Endodermal cell (in vitro differentiated cells): ENCODE measurements at places on chromosomes 16 and 17. TPM values are rescaled to one million over a fixed set of nuclear protein-coding genes. Genes with fewer than 3 reads are reported as not detected.

The ABCA10 gene
- total RNA-seq, result not detected in 2 replicates

GRCh38 chr17:47632991-47633390 is 16.7 kb upstream of the KPNB1 start:
- DNase-seq, result no peak

- DNase-seq, result peak; percentile 83
Measured at GRCh38 chr16:58299757-58300349, 5.0 kb upstream of the PRSS54 start.

GRCh38 chr17:46179375-46179999 is 13.7 kb downstream of the KANSL1 start:
- DNase-seq, result no peak

The CD7 gene
- total RNA-seq, result 0.55 and 0.75 TPM in 2 replicates

GRCh38 chr16:72469932-72470331 is 298.0 kb upstream of the PMFBP1 start:
- DNase-seq, result no peak

DNA sequence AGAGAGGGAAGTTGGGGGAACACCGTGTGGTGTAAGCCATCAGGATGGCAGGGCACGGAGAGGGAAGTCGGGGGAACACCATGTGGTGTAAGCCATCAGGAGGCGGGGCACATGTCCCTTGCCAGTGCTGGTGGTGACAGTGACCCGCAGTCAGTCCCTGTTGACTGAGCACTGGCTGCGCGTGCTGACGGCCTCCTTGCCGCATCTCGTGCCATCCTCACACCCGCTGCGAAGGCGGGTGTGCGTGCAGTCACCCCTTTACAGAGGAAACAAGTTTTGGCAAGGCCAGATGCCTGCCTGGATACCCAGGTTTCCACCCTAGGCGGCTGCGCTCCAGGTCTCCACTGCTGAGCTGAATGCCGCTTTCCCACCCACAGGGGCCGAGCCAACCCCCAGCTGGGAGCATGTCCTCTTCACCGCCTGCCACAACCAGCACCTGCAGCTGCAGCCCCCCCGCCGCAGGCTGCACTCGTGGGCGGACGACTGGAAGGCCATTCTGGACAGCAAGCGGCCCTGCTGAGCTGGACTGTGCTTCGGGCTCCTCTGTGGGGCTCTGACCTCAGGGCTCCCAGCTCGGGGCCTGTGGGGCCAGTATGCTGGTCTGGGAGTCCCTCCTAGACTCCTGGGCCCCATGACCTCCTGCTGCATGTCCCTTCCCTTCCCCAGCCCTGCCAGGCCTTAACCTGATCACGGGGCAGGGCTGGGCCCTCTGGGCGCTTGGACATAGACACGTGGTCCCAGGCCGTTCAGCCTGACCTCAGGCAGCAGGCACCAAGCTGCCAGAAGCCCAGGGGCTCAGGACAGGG is 43.5 kb downstream of the NT5M start:
- DNase-seq, result peak; percentile 47

GRCh38 chr16:68069511-68070248 is 15.5 kb upstream of the NFATC3 start:
- DNase-seq, result no peak

- peak; percentile 44 for DNase-seq
Measured at GRCh38 chr16:57540906-57541753, 1.3 kb upstream of the ADGRG5 start.

The MSL1 gene
- 79.6 and 95.4 TPM in 2 replicates for total RNA-seq

The TBC1D3C gene
- total RNA-seq, result 1.3 TPM in 1 of 3 replicates, not detected in the others

- DNase-seq, result no peak
Measured at GRCh38 chr17:82692268-82692667, 6.2 kb downstream of the RAB40B start.

- DNase-seq, result peak; percentile 90
Measured at GRCh38 chr17:20095336-20096080, 86.3 kb downstream of the SPECC1 start.

- DNase-seq, result no peak
Measured at GRCh38 chr16:85928401-85928820, 29.4 kb downstream of the IRF8 start.

DNA sequence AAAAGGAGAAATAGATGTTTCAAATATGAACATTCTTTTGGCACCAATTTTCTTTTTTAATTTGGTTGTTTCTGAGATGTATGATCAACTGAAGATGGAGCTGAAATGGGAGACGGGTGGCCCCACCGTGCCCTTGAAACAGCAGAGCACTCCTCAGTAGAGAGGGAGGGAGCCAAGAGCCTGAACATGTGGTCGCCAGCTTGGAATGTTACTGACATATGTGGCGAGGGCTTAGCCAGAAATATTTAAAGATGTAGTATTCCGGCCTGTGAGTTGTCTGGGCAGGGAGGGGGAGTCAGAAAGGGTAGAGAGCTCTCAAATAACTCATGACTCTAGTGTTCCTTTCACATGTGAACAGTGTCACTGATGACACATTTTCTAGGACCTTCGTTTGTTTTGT is 13.3 kb upstream of the MRC2 start:
- DNase-seq, result no peak

DNA sequence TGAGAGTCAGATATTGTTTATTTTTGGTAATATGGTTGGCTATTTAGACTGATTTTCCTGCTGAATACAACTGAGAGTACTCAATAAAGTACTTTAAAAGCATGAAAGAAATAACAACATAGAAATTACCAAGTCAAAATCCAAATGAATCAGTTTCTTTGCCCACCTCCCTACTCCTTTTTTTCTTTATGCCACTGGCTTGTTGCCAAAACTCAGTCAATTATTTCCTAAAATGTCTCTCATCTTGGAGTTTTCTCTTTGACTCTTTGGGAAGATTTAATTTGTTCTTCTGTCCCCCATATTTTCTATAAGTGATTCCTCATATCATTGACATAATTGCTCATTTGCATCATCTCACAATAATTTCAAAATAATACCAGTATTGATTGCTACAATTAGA is 2.6 kb upstream of the OMG start:
- no peak for DNase-seq

- no peak for DNase-seq
Measured at GRCh38 chr16:68332411-68333121, 21.7 kb downstream of the PRMT7 start.

The CHAD gene
- total RNA-seq, result not detected in 3 replicates

- no peak for DNase-seq
Measured at GRCh38 chr17:10149573-10150399, 48.6 kb downstream of the GAS7 start.

- peak; percentile 92 for DNase-seq
Measured at GRCh38 chr16:53546988-53547391, 44.0 kb upstream of the AKTIP start.

- DNase-seq, result peak; percentile 77
Measured at GRCh38 chr17:78258323-78259191, 27.1 kb downstream of the TMEM235 start.

GRCh38 chr17:67270416-67270815 is 25.4 kb upstream of the HELZ start:
- DNase-seq, result no peak

DNA sequence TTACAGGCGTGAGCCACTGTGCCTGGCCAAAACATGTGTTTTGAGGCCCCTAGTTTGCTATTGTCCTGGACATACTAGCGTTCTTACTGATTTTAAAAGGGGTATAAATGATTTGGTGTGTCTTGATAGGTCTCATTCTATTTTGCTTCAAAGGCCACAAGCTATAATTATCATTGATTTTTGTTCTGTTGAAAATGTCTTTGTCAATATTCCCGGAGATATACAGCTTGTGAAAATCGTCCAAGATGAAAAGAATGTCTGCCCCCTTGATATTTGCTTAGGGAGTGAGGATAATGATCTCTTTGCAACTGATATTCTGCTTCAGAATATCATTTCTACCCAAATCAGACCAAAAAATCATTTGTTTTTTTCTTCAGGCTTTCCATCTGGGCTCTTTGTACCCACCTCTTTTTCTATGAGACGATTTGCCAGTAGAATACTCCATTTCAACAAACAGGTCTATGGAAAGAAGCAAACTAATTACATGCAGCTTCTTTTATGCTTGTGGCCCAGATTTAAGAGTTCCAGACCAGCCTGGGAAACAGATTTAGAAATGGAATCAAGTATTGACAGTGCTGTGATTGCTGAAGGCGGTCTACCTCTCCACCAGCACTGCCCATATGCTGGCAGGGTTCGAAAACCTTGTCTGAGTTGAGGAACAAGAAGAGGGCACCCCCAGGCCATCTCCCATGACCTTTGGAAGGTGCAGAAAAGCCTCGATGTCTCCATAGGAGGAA is 14.1 kb upstream of the ST6GALNAC1 start:
- DNase-seq, result no peak

The GGT6 gene
- total RNA-seq, result not detected in 2 replicates

DNA sequence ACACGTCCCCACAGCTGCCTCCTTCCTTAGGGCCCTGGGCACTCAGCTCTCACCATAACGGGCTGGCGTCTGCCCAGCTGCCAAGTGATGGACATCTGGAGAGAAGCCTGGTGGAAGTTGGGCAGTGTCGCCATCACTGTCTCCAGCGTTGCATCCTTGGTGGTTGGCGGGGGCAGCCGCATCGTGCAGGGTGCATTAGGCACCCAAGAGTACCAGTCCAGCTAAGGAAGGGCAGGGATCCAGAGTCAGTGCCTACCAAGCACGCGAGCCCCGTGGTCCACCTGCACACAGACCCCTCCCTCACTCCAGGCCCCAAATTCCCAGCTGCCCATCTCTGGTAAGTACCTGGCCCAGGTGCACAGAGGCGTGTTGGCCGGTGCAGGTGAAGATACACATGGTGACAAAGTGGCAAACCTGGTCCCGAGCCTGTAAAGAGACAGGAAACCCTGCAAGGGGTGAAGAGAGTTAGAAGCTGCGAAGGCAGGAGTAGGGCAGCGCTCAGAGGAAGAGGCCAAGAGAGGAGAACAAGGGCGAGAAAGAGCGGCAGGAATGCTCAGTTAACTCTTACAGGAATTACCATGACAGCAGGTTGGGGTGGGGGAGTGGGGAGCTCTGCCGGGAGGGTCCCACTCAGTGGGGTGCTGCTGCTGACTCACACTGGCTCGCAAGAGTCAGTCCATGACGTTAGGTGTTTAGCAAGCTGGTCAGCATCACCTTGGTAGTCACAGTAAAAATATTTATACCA is 9.5 kb downstream of the ALOX15 start:
- DNase-seq, result peak; percentile 89

GRCh38 chr17:32298298-32298697 is 32.7 kb downstream of the RHBDL3 start:
- DNase-seq, result peak; percentile 68

DNA sequence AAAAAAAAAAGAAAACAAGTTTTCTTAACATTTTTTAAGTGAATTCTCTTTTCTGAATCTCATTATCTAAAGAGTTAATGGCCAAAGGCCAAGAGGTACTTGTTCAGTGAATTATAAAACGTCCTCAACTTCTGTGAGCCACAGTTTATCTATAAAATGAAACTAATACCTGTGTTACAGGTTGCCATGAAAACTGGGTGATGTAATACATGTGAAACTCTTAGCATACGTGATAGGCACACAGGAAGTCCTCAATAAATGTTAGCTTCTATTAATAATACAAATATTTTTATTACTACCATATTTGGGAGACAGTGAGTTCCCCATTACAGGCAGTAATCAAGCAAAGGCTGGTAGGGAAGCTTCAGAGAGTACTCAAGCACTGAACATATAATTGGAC is 13.5 kb upstream of the INPP5K start:
- no peak for DNase-seq

The C17orf107 gene
- total RNA-seq, result 0.77 to 1.4 TPM (median 0.82 TPM) in 3 replicates

The FKBP10 gene
- total RNA-seq, result 151 and 179 TPM in 2 replicates

DNA sequence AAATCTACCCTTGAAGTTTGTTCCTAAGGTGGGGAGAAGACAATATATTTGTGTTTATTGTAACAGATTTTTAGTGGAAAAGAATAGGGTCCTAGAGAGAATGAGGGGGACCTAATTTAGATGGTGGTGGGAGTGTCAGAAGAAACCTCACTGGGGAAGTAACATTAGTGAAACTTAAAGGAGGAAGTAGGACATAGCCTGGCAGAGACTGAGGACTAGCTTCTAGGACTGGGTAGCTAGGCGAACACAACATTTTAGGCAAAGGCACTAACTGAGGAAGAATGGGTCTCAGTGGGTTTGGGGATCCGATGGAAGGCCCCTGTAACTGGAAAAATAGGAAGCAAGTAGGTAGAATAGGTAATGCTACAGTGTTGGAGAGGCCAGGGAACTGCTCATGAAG is 4.2 kb upstream of the ARL2BP start:
- no peak for DNase-seq

DNA sequence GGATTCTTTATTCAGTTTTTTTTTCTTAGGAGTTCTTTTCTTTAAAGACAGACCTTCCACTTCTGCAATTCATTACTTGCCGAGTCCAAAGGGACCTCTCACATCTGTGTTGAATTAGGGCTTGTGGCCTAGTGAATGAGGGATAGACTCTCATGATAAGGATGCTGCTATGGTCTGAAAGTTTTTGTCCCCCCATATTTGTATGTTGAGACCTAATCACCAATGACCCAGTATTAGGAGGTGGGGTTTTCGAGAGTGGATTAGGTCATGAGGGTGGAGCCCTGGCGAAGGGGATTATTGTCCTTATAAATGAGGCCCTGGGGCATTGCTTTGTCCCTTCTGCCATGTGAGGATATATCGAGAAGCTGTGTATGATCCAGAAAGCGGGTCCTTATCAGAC is 9.5 kb downstream of the KRT12 start:
- DNase-seq, result no peak

DNA sequence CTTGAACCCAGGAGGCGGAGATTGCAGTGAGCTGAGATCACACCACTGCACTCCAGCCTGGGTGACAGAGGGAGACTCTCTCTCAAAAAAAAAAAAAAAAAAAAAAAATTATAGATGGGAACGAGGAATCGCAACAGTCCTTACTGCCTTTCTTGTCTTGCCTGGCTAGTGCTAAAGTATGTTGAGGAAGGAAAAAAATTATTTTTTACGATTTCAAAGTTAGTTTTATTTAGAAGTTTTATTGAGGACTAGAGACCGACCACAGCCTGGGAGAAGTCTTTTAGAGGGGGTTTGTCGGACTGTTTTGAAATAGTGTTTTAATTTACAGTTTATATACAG is 15.8 kb upstream of the DNAH17 start:
- DNase-seq, result no peak

The CALB2 gene
- total RNA-seq, result 0.20 TPM in 1 of 2 replicates, not detected in the other

The LONP2 gene
- 33.6 and 34.1 TPM in 2 replicates for total RNA-seq

DNA sequence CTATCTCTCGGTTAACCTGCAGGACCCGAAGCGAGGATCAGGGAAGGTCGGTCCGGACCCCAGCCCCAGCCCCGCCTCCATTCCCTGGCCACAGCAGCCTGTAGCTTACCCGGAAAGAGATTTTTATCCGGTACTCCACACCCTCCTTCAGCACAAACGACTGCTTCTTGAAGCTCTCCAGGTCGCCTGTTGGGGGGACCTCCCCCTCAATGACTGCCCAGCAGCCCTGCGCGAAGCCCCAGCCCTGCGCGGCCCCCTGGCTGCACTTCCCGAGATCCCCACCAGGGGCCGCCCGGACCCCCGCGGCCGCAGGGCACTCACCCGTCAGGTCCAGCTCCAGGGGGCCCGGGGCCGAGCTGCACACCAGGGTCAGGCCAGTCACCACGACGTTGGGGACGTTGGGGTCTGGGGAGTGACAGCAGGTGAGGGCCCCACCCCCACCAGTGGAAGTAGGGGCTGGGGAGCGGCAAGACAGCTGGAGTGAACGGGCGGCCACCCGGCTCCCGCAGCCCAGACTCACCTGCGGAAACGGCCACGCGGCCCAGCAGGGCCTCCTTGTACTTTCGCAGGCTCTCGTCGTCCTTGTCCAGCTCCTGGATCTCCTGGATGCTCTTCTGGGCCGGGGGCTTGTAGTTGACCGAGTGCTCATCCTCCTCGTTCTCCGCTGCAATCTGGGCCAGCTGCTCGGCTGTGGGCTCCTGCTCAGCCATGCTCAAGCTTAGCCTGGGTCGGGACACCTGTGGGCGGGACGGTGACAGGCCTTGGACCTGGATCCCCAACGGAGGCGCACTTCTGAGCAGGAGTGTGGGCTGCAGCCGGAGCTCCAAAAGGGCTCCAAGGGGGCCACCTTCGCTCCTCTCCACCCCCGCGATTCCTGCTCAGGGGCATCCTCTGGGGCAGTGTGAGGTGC is 1.7 kb downstream of the ARHGDIA start:
- peak; percentile 92 for DNase-seq
